ENCODE measurements at places on chromosomes 7 and 10.

DNA sequence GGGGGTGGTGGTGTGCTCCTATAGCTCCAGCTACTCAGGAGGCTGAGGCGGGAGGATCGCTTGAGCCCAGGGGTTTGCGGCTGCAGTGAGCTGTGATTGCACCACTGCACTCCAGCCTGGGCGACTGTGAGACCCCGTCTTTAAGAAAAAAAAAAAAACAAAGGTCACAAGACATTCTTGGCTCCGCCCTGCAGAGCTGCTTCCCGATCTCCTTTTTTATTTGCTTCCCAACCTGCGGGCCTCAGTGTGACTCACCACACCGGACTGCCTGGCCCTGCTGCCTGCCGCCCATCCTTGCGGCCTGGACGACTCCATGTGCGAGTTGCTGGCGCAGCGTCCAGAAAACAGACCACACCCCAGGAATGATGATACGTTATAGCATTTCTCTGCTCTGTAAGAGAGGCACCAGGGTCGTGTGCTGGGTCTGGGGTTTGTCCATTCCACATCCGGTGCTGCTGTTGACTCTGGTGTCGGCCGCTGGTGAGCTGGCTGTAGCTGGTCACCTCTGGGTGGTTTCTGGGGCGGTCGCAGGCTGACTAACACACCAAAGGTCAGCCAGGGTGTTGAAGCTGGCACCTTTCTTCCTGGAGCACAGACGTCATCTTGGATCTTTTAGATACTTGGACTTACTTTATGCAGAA lies 123.6 kb downstream of the TCF7L2 start:
- DNase-seq: peak; percentile 86

DNA sequence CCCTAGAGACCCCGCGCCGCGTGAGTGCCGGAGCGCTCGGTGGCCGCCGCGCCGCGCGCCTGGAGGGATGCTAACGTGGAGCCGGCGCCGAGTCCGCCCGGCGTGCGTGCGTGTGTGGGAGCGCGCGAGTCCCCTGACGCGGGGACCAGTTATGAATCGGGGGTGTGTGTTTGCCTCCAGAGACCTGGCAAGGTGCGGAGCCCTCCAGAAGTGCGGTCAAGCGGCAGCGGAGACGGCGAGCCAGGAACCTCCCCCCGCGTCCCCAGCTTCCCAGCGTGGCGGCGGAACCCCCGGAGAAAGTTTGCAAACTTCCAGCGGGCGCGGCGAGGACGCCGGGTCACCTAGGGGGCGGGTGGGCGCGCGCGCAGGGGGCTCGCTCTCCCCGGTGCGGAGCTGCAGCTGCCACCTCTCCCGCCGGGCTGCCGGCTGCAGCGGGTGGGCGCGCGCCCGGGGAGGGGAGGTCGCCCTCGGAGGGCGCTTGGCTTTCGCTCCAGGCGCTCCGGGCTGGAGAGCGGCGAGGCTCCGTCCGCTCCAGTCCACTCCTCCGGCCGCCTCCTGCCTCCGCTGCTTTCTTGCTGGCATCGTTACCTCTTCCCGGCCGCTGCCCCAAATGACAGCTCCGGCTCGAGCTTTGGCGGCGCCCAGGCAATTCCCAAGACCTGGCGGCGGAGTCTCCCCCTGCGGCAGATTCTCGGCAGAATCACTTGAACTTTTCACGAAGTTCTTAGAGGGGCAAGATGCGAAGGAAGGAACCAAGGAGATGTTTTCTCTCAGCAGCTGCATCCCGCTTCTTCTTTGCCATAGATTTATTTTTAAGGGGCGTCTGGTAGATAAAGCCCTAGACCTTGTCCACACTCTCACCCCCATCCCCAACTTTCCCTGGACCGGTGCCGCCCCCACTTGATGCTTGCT lies 2.3 kb upstream of the CREB5 start:
- no peak for DNase-seq

DNA sequence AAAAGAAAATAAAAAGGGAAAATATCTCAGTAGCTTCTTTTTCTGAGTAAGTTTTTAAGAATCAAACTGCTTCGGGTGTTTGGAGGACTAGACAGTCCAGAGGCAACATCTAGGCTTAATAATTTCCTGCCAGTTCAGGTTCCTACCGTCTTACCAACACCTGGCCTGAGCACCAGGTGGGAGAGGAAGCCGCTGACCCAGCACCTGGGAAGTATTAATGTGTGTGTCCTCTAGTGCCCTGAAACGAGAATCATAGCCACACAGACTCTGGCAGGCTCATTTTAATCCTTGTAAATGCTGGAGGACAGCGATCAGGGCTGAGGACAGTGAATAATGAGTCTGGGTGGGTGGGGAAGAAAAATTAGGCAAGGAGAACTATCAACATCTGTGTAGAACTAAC lies 137.4 kb downstream of the ZNF438 start:
- no peak for DNase-seq

DNA sequence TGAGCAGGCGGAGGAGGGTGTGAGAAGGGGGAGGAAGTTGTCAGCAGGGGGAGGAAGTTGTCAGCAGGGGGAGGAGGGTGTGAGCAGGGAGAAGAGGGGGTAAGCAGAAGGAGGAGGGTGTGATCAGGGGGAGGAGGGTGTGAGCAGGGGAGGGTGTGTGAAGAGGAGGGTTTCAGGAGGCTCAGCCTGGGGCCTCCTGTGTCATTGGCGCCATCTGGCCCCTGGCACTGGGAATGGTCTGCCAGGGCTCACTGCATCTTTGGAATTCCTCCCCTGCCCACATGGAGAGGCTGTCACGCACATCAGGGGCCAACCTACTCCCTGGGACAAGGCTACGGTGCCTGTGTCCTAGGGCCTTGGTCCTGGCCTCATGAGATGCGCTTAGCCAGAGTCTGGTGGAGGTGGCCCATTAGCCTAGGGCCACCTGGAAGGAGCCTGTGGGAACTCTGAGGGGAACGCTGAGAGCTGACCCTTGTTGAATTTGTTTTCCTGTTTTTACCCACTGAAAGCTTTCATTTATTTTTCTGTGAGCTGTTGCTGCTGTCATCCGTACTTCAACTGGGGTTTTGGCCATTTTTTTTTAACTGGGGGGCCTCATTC lies 18.0 kb downstream of the CAMK2B start:
- no peak for DNase-seq

GRCh38 chr7:12637819-12638592 lies 49.4 kb upstream of the ARL4A start:
- DNase-seq: no peak

DNA sequence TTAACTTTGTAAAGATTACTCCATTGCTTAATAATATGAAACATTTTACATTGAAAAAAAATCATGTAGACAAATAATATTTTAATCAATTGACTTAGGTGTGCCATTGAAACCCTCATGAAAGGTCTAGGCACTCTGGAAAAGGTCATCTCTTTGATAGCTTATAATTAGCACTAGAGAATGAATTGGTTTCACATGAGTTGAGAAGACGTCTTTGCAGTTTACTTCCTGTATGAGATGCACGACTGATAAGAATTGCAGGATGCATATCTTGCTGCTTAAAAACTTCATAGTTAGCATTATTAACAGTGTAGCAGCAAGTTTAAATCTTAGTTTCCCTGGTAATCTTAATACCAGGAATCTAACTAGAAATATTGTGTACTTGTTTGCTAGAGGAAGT lies 614.2 kb upstream of the COBL start:
- no peak for DNase-seq

- no peak for DNase-seq
These were observed 4.6 kb downstream of the BMI1 start for GRCh38 chr10:22325272-22326144.

DNA sequence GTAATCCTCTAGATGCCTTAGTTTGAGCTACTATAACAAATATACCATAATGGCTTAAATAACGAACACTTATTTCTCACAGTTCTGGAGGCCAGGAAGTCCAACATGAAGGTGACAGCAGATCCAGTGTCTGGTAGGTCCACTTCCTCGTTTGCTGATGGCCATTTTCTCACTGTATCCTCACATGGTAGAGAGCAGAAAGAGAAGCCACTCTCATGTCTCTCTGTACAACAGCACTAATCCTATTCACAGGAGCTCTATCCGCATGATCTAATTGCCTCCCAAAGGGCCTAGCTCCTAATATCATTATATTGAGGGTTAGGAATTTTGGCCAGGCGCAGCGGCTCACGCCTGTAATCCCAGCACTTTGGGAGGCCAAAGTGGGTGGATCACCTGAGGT lies 10.2 kb downstream of the HIBADH start:
- no peak for DNase-seq

- DNase-seq: no peak
These were observed 21.8 kb downstream of the CDK1 start for GRCh38 chr10:60799971-60800650.

GRCh38 chr10:101562231-101562630 lies 25.8 kb downstream of the POLL start:
- no peak for DNase-seq

GRCh38 chr10:16673443-16673842 lies 143.8 kb downstream of the RSU1 start:
- DNase-seq: no peak

DNA sequence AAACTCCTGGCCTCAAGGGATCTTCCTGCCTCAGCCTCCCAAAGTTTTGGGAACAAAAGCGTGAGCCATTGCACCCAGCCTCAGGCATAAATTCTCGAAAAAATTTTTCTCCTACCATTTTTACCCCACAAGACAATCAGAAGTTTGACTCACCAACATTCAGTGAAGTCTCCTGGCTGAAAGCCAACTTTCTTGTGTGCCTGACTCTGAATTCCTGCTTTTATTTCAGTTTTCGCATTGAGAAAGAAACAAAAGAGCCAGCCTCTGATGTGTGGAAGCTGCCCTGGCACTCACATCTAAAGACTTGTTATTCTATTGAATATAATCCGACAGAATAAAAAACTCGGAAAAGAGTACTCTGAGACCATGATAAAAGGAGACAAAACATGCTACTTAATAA lies 402.9 kb downstream of the MAGI2 start:
- DNase-seq: peak; percentile 17

DNA sequence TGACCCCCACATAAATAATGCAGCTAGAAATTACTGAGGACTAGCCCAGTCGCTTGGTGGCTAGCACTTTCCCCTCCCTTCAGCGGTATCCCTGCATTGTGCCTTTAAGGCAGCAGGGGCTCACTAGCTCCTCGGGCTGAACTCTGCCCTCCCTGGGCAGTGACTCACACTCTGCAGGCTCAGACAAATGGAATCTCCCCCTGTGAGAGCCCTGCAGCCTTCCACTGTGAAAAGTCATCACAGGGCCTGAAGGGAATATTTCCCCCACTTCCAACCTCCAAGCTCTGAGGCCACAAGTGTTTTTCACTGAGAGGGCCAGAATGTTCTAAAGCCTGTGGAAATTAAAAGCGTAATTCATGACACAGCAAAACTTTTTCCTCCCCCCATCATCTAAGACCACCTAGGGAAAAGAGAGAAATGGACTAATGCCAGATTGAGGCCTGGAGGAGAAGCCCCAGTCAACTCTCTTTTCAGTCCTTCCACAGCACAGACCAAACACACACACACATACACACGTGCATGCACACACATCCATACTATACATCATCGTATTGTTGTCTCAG lies 93.6 kb upstream of the COL1A2 start:
- DNase-seq: peak; percentile 95

DNA sequence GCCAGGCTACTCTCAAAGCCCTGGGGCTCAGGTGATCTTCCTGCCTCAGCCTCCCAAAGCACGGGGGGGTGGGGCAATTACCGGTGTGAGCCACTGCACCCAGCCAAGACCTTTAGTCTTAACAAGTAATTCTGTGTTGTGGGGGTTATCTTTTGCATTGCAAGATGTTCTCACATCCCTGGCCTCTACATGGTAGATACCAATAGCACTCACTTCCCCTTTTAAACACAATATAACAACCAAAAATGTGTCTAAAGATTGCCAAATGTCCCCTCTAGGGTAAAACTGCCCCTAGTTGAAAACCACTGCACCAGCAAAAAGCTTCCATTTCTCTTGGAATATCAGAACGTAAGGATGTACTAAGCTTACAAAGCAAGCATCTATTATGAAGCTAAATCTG lies 225.0 kb downstream of the CTNNA3 start:
- no peak for DNase-seq

GRCh38 chr7:80499350-80499953 lies 12.4 kb downstream of the GNAT3 start:
- peak; percentile 95 for DNase-seq

GRCh38 chr10:7832060-7832459 lies 13.8 kb downstream of the TAF3 start:
- no peak for DNase-seq

GRCh38 chr7:101273206-101273605 lies 28.3 kb upstream of the FIS1 start:
- no peak for DNase-seq

GRCh38 chr10:80470266-80470665 lies 16.2 kb downstream of the TSPAN14 start:
- DNase-seq: no peak

DNA sequence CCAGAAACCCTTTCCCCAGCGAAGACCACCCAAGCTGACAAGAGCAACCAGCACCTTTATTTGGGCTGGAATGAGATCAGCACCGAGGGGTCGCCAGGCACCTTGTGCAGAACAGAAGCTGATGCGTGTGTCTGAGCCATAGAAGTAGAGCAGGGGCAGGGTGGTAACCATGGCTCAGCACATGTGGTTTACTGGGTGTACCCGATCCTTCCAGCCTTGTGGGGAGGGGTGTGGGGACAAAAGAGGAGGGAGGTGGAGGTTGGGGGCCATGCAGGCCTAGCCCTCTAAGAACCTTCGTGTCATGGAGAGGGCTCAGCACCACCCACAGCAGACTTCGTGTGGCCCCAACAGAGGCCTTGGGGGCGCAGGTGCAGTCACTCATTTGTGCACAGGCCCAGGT lies 84.0 kb upstream of the GTF2I start:
- DNase-seq: no peak

DNA sequence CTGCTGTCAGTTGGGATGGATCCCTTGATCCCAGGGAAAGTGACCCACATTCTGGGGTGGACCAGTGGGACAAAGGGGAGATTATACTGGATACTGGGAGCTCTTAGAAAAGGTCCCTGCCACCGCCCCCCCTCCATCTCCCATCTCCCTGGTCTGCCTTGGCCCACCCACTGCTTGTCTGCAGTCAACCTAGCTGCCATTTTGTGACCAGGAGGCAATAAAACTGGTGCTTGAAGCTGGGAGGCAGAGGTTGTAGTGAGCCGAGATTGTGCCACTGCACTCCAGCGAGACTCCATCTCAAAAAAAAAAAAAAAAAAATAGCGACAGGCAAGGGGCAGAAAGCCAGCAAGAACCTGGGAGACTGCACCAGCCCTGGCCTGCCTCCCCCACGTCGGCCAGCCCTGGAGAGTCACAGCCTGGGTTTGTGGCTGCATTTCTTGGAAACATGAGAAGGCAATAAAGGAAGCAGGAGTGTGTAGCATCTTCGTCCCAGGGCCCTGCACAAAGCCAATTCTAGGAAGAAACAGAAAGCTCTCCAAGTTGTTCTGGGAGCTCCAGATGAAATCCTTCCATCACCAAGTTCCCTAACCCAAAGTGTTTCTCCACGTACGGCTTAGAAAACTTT lies 4.7 kb upstream of the ARPC1B start:
- DNase-seq: no peak
